ENCODE measurements at places on chromosomes 1 and 21.
A peak's percentile ranks its signal among the peaks of the same experiment; 100 is the strongest.

DNA sequence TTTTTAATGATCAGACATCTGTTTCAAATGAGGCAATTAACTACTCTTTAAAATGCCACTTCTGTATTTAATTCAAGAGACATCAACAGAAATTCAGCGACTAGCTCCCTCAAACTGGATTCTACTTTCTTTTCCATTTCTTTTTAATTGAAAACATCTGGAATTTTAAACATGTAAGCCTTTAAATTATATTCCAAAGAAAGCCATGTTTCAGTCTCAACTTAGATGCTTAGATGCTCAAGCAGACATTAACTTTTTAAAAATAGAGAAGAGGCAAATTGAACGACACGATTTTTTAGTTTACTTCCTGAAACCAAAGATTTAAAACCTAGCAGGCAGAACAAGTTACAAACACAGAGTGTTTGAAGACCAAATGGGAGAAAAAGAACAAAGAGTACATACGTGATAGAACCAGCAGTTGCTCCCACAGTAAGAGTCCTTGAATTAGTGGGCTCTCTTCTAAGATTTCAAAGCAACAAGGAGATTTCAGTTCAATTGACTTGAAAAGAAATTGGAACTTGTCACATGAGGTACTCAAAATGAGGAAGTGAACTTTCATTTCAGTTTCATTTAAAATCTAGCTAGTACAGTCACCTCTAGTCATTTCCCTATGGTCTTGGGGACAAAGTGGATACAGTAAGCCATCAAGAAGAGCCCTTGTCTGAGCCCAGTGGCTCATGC, at the start of gene CTSS:
Gene CTSS, minus strand, starts transcription at position 483 of the 681 bp plus-strand sequence. CDS start 1,015 bp downstream, outside the sequence.
- DNase-seq = peak; percentile 18

DNA sequence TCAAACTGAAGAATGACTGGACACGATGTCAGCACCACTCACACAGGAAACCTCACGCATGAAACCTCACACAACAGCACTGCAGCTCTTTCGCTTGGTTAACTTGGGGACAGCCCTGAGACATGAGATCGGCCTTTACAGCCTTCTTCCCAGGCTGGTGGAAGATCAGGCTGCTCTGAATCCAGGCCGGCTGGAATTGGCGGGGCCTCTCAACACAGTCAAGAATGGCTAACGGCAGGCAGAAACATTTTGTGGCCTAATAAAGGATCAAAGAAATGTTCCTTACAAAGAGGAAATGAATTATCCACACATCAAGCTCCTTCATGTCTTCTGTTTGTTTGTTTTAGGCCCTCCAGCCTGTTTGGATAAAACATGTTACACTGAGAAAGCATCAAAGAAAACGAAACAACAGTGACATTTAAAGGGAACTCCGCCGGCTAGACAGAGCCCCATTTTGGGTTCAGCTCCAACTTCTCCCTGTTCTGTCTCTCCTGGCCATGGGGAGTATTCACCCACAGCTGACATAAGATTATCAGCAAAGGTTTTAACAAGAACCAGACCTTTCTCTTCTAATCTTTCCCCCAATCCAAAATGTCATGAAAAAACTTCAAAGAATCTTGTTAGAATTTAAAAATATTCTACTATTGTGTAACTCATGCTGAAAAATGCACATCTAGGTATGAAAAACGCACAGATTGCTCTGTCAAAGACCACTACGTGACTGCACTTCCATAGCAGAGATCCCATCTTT, 131.2 kb downstream of the SLC45A1 start:
- peak; percentile 41 for DNase-seq

DNA sequence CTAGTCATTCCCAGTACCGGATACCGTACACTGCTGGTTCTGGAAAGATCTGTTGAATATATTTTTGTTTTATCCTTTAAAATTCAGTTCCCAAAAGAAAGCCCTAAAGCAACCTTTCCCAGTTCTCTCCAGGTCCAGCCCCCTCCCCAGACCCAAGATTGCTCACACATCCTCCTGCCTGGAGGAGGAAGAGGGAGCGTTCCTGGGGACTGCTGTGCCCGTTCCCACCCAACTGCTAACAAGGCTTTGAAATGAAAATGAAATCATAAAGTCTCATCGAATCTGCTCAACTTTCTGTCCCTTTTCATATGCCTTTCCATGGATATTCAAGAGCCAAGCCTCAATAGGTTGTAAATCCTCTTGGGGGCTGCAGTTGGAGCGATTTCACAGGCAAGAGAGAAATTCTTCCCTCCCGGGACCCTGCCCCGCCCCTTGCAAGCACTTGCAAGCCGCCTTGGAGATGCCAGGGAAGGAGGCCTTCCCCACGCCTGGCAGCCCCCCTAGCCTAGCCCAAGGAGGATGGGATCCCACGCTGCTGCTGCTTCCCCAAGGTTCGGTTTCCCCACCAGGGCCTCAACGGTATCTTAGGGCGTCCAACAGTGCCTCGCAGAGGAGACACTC, 113.2 kb upstream of the CACHD1 start:
- DNase-seq = no peak

DNA sequence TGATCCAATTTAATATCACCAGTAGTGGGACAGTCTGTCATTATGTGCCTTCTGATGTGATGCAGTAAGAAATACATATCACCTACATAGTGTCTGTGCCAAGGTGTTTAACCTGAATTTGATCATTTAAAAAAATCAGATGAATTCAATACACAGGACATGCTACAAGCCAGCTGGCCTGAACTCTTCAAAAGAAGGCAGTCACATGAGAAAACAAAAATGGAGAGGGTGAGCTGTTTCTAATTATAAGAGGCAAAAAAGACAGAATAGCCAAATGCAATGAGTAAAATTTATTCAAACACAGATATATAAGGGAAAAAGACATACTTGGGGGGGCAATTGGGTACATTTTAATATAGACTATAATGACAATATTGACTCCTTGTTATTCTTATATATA, 66.5 kb downstream of the ST3GAL3 start:
- no peak for DNase-seq

DNA sequence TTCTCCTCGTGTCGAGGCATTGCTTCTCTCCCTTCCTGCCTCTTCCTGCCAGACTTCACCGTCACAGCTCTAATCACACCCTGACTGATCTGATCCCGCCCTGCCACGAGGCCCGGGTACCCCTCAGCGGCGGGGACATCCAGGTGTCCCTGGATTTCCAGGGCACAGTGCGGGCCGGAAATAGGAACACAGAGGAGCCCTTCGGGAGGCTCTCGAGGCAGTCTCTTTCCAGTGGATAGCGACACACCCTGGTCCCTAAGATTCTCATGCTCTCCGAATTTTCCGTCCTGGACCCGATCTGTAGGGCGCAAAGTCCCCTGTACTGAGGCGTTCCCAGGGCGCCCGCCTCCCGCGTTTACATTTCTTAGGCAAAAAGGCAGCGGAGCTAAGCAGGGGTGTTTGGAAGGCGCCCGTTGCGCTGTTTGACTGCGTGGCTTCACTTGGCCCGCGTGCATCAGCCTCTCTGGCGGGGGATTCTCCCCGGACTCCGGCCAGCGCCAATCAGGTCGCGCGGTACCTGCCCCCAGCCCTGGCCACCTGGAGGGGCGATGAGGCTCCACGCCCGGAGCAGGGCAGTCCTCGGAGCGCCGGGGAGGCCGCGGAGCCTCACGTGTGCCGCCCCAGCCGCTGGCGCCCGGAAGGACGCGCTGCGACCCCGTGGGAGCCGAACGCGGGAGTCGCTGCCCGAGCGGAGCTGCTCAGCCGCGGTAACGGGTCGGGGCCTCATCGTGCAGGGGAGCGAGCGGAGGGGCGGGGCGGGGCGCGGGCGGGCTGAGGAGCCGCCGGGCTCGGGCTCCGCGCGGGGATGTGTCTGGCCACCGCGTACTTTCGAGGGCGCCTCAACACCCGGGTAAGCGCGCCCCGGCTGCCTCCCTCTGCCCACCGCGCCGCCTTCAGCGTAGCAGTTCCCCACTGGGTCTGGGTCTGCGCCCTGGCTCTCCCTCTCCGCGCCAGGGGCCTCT, at the start of gene FAM163A:
Gene FAM163A, plus strand, starts transcription at position 575 of the 962 bp plus-strand sequence. CDS start 69,807 bp downstream, outside the sequence.
- DNase-seq = no peak

GRCh38 chr1:180562640-180563025, 3.9 kb downstream of the OVAAL start:
- no peak for DNase-seq

- DNase-seq = no peak
Observed at GRCh38 chr21:34186109-34186719, 112.8 kb downstream of the MRPS6 start.

DNA sequence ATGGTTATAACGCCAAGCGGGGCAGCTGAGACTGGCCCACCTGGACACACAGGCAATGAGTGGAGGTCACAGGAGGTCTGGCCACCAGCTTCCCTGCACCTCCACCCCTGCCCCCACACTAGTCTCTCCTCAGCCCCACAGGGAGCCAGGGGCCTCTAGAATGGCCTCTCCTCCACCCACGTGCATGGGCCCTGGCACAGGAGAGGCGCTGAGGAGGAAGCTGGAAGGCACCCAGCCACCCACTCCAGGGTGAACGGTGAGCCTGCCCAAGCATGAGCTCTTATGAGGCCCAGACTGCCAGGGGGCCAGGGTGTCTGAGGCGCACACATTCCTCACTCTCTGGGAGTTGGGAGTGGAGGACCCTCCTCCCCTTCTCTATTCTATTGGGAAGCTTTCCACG, 22.2 kb downstream of the LRP8 start:
- DNase-seq = no peak

DNA sequence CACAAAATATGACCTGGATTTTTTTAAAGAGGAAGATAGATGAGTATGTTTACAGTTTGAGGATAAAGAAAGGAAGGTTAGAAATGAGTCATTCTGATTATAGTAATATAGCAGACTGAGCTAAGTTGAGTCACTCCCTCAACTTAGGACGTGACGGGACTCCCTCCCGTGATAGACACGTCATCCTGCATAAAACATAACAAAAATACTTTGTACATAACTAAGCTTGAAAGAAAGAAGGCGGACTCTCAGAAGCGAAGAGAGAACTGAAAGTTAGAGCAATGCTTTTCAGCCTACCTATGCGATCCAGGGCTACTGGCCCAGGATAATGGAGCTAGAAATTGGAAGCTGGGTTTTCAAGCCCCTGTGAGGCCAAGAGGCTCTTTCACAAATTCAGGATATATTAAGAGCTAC, 53.0 kb upstream of the DESI2 start:
- peak; percentile 91 for DNase-seq

DNA sequence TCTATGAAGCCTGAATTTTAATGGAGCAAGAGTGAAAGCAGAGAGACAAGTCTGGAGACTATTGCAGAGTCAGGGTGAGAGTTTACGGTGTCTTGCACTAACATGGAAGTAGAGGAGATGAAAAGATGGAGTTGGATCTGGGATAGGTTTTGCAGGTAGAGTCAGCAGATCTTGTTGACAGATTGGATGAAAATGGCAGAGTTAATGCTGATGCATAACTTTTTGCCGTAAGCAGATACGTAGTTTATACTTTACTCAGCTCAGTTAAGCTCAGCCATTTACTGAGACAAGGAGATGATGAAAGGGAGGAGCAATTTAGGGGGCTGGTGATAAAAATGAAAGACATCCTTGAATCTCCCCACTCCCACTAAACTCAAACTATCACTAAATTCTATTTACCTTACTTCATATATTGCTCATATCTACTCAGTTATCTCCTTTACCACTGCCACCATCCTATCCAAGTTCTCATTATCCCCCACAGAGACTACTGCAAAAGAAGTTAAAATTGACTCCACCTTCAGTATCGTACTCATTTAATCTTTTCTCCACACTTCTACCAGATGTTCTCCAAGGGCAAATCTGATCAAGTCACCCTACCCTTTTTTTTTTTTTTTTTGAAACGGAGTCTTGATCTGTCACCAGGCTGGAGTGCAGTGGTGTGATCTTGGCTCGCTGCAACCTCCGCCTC, 13.8 kb downstream of the C1orf185 start:
- DNase-seq = no peak

GRCh38 chr1:222060210-222060916, 318.5 kb upstream of the DUSP10 start:
- no peak for DNase-seq

DNA sequence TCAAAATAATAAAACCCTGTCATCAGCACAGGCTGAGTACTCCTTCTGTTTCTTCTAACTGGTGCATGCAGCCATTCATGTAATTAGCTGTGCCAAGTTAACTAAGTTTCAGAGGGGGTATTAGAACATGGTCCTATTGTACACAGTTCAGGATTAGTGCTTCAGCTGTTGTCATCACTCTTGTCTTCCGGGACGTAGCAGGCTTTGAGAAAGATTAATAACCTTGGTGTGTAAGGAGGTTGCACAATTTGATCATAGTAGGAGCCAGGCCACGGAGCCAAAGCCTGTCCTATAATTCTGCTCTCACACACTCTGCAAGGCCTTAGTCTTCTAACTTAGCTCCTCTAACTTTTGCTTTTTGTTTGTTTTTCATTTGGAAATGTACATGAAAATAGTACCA, 44.7 kb downstream of the PTGFRN start:
- no peak for DNase-seq

DNA sequence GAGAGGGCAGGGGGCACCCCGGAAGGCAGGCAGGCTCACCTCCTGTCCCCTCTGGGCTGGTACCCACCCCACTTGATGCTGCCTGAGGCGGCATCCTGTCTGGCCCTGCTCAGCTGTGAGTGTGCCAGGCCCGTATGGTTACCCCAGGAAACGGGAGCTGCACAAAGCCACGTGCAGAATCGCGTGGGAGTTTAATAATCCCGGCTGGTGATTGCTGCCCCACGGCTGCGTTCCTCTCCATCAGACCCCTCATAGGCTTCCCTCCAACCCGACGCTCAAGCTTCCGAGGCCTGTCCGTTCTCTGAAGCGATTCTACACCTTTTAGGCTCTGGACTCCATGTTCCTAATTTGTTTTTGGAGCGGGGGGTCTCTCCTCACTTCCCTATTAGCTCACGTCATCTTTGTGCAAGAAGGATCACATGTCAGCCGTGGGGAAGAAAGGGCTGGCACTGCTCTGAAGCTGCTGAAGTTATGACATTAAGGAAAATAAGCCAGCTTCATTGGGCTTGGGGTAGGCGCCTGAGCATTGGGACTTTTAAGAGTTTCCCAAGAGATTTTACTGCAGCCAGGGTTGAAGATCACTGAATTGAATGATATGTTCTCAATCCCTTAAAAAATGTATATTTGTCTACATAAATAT, 1.1 kb upstream of the B3GALT5 start:
- DNase-seq = peak; percentile 27

DNA sequence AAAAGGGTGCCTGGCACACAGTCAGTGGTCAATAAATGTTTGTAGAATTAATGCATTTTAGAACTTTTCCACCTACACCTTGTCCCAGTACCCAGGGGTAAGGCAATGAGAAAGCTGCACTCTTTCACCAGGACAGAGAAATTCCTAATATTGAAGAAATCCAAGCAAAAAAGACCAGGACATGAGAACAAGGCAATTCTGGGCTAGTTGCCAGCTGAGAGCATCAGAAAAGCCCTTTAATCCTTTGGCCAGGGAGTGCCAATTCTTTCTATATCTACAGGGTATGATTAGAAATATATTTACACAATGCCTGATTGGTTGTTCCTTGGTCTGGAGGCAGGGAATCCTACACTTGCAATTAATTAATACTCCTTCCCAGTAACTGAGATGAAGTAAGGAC, 492.4 kb upstream of the NFIA start:
- peak; percentile 21 for DNase-seq

DNA sequence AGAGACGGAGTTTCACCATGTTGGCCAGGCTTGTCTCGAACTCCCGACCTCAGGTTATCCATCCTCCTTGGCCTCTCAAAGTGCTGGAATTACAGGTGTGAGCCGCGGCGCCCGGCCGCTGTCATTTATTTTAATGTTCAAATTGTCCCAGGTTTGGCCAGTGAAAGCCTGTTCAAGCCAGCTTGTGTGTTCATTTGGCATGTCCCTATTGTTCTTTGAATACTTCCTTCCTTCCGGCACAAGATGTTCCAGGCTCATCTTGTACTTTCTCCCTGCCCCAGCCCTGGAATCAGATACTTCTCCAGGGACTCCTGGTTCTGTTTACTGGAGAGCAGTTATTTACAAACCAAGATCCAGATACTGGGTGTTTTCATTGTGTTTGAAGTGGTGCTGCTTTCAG, 37.0 kb downstream of the ZBTB8B start:
- DNase-seq = no peak
